ENCODE measurements at places on chromosomes 2 and 18. TPM values are rescaled to one million over a fixed set of nuclear protein-coding genes. Genes with fewer than 3 reads are reported as not detected.

DNA sequence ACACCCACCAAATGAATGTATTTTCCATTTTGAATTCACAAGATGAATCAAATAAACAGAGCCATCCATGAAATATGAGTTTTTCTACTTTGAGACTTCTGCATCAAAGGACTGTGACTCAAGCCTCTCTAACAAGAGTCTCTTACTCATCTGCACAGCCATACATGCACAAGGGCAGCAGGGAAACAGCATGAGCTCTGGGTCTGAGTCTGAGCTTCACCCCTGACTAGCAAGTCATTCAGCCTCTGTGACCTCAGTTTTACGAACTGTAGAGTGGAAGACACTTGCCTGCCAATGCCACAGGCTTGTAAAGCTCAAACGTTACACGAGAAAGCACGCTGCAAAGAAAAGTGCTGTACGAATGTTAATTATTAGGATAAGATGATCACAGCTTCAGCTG, 42.9 kb downstream of the MREG start:
- no peak for DNase-seq
- H3K27ac ChIP-seq: no peak overlapping the region
- no peaks in the 10 kb centered on the region for H3K36me3 ChIP-seq
- no peaks in the 10 kb centered on the region for H3K4me1 ChIP-seq
- no peak overlapping the region for H3K4me3 ChIP-seq
- H3K27me3 ChIP-seq: no peaks in the 10 kb centered on the region

- peaks cover 30% of the 10 kb centered on the region for H3K4me1 ChIP-seq
- no peak overlapping the region for H3K4me3 ChIP-seq
- H3K27me3 ChIP-seq: no peaks in the 10 kb centered on the region
- DNase-seq: peak; percentile 64
These were observed 27.0 kb downstream of the ZNF892 start for GRCh38 chr2:95234286-95234785.

- no peaks in the 10 kb centered on the region for H3K36me3 ChIP-seq
- H3K4me3 ChIP-seq: no peak overlapping the region
- no peak for DNase-seq
- no peaks in the 10 kb centered on the region for H3K27me3 ChIP-seq
- no peaks in the 10 kb centered on the region for H3K4me1 ChIP-seq
These were observed 63.0 kb upstream of the GALNT13 start for GRCh38 chr2:153808679-153809078.

DNA sequence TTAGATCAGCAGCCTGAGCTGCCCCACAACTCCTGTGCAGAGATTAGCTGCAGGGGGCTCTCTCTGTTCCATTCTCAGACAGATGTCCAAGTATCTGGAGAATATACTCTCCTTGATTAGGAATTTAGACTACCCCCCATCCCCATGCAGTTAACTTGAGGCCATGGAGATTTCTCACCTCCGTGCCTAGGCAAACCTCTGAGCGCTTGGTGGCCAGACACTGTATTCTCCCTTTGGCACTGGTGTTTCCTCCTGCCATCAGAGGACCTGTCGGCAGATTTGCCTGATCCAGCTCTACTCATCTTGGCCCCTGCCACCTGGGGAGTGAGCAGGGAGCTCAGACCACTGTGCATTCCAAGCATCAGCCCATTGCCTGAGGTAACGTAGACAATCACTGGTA, 48.3 kb downstream of the ZNF804A start:
- H3K4me1 ChIP-seq: no peaks in the 10 kb centered on the region
- no peak for DNase-seq
- no peak overlapping the region for H3K4me3 ChIP-seq
- no peaks in the 10 kb centered on the region for H3K36me3 ChIP-seq

DNA sequence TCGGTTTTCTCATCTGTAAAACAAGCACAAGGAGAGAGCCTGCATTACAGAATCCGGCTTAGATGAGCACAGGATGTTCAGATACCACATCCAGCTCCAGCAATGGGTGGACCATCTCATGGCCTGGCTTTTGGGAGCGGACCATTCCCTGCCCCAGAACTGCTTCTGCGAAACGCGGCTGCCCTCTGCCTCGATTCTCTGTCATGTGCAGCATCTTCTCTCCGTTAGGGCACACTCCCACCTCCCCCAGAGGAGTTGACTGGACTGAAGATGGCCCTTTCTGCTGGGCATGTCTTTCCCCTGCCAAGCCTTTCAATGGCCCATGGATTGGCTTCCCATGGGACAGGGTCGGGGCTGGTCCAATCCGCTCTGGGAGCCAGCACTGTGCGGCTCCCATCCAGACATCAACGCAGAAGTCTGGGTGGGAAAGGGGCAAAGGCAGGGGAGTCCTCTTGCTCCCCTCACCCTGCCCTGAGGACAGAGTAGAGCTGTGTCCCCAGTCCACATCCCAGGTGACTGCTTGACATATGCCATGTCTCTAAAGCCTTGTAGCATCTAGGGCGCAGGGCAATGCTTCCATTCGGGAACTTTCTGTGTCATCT, 14.3 kb upstream of the FAHD2A start:
- DNase-seq: no peak
- no peak overlapping the region for H3K4me3 ChIP-seq
- H3K4me1 ChIP-seq: peaks cover 40% of the 10 kb centered on the region
- no peaks in the 10 kb centered on the region for H3K36me3 ChIP-seq
- no peak overlapping the region for H3K27ac ChIP-seq

DNA sequence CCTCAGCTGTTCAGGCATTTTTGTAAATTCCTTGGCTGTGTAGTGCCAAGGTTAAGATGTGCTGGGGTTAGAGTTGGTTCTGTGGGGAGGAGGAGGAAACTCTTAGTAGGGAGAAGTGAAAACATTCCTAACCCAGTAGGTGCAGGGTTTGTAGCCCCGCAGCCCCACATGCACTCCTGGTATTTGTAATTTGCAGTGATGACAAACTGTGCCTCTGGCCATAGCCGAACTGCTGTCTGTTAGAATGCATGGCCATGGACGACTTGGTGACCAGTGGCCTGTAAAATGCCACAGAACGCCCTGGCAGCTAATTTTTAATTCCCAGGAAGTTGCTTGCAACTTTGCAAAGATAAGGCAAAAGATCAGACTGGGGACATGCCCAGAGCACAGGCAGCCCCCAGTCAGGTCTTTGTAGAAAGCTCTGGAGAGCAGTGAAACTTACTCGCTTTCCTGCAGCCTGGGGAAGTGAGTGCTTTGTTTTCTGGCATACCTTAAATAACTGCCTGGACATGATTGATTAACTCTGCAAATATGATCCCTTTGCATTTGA, 38.4 kb downstream of the LYPD6B start:
- peak; percentile 6 for DNase-seq
- no peaks in the 10 kb centered on the region for H3K4me1 ChIP-seq
- H3K36me3 ChIP-seq: no peaks in the 10 kb centered on the region
- H3K4me3 ChIP-seq: no peak overlapping the region

GRCh38 chr2:99771681-99772333, 282.0 kb upstream of the REV1 start:
- no peak overlapping the region for H3K4me3 ChIP-seq
- no peaks in the 10 kb centered on the region for H3K27me3 ChIP-seq
- DNase-seq: no peak

GRCh38 chr2:99611786-99612185, 122.0 kb upstream of the REV1 start:
- no peaks in the 10 kb centered on the region for H3K27me3 ChIP-seq
- H3K4me3 ChIP-seq: no peak overlapping the region
- H3K4me1 ChIP-seq: no peaks in the 10 kb centered on the region
- H3K27ac ChIP-seq: no peak overlapping the region
- H3K36me3 ChIP-seq: no peaks in the 10 kb centered on the region
- no peak for DNase-seq

- no peaks in the 10 kb centered on the region for H3K36me3 ChIP-seq
- H3K4me3 ChIP-seq: no peak overlapping the region
- peaks cover 21% of the 10 kb centered on the region for H3K4me1 ChIP-seq
- no peaks in the 10 kb centered on the region for H3K27me3 ChIP-seq
These were observed 20.4 kb upstream of the ATOH8 start for GRCh38 chr2:85733121-85733960.

DNA sequence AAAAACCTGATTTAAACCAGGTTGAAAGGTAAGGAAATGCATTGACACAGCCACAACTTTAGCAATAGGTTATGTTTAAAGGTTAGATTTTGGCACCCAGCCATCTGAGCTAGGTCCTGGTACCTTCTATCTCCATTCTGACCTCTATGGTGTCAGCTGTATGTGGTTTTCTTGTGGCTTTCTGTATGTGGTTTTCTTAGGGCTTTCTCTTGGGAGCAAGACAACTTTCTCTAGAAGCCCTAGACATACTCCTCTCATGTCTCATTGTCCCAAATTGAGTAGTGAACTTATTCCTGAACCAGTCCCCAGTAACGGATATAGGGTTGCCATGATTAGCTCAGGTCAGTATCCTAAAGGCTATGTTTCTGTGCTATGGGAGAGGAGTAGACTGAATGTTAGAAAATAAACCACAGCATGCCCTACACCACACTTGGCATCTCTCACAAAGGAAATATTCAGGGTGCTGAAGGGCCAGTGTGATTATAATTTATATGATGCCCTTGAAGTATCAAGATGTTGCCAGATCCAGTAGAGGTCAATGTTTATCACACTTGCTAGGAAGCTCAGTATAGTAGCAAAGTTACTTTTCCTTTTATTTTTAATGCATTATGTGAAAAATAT, 176.1 kb downstream of the CAPN13 start:
- peaks cover 8% of the 10 kb centered on the region for H3K4me1 ChIP-seq
- no peak overlapping the region for H3K4me3 ChIP-seq
- no peaks in the 10 kb centered on the region for H3K27me3 ChIP-seq
- H3K36me3 ChIP-seq: no peaks in the 10 kb centered on the region

- H3K27ac ChIP-seq: no peak overlapping the region
- H3K36me3 ChIP-seq: no peaks in the 10 kb centered on the region
- DNase-seq: no peak
- H3K27me3 ChIP-seq: no peaks in the 10 kb centered on the region
- H3K4me3 ChIP-seq: no peak overlapping the region
These were observed 102.8 kb upstream of the TTN start for GRCh38 chr2:178910005-178910404.

DNA sequence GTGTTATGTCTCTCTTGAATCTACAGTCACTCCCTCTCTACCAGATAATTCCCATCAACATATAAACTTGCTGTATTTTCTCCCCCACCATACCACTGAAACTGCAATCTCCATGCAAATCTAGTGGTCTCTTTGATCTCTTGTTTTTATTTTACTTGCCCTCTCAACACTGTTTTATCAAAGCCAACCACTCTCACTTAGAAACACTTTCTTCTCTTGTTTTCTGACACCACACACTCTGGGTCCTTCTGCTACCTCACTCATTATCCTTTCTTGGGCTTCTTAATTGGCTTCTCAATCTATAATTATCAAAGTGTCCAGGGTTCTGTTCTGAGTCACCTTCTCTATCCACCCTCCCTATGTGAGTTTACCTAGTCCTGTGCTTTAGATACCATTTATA, 2.0 kb upstream of the MCFD2 start:
- H3K36me3 ChIP-seq: no peaks in the 10 kb centered on the region
- no peak overlapping the region for H3K27ac ChIP-seq
- no peak overlapping the region for H3K4me3 ChIP-seq
- DNase-seq: no peak
- H3K4me1 ChIP-seq: peaks cover 16% of the 10 kb centered on the region

DNA sequence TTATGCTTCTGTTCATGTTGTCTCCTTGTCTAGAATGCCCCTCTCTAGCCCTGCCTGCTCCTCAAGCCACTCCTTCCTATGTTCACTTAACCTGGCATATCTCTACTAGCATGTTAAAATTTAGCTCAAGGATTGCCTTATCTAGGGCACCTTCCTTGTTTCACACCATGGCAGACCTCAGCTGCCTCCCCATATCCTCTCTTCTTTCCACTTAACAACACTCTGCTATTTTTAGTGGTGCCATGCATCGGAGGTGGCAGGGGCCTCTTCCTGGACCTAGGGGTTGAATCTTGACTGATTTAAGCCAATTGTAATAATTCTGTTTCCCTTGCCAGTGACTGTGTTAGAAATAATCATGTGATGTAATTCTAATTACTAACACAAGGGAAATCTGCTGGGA, 36.9 kb upstream of the FAM98A start:
- no peak overlapping the region for H3K27ac ChIP-seq
- H3K27me3 ChIP-seq: no peaks in the 10 kb centered on the region
- H3K4me3 ChIP-seq: no peak overlapping the region
- no peaks in the 10 kb centered on the region for H3K36me3 ChIP-seq
- no peak for DNase-seq

DNA sequence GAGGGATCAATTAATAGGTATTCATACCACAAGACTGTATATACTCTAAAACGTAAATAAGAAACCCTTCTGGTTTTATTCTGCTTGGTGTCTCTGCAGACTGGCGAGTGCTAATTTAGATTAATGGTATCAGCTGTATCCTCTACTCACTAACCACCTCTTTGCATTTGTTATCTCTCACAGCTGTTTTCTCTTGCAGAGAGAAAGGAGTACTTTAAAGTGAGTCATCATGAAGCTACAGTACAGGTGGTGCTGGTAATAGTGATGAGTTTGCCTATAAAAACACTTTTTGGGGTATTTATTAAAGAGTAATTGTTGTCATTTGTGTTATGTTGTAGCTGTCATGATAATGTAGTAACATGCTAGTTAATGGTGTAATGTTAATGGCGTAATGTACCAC, 147.7 kb downstream of the NETO1 start:
- DNase-seq: no peak
- no peaks in the 10 kb centered on the region for H3K27me3 ChIP-seq
- H3K36me3 ChIP-seq: no peaks in the 10 kb centered on the region
- H3K4me1 ChIP-seq: no peaks in the 10 kb centered on the region

Gene TMEM17
- total RNA-seq: 2.1 TPM

Gene SULT1C4
- total RNA-seq: 8.4 TPM

Gene CCDC148
- total RNA-seq: 8.3 TPM

Gene MSTN
- not detected for total RNA-seq

Gene SMPD4
- 34.1 TPM for total RNA-seq

Gene DSG1
- not detected for total RNA-seq

Gene NYAP2
- total RNA-seq: not detected

Gene DNER
- total RNA-seq: not detected

Gene TMEM247
- total RNA-seq: not detected

Gene MROH2A
- 1.3 TPM for total RNA-seq

Gene GAD1
- total RNA-seq: 0.11 TPM

Gene TCF23
- total RNA-seq: not detected
